Right ventricle myocardium inferior (tissue), 1 donor: ENCODE measurements at places on chromosomes 4 and X. TPM values are rescaled to one million over a fixed set of nuclear protein-coding genes. Genes with fewer than 3 reads are reported as not detected.
A peak's percentile ranks its signal among the peaks of the same experiment; 100 is the strongest.

DNA sequence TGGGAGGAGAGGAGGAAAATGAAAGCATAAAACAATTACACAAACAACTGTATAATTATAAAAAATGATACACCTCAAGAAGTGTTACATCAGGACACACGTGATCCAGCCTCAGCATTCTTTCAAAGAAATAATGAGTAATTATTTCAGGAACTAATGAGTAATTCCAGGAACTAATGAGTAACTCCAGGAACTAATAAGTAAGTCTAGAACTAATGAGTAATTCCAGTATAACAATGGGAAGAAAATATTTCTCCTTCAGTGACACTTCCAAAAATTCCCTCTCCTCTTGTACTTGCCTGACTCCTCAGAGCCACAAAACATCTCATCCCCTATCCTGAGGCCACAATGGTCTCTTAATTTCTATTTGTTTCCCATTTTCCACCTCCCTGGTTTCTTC is 63.5 kb upstream of the COL25A1 start:
- no peak for DNase-seq

GRCh38 chrX:40109288-40110008 is 11.7 kb upstream of the BCOR start:
- peak; percentile 72 for DNase-seq

- no peak for DNase-seq
Observed at GRCh38 chr4:76420188-76420761, 666 bp downstream of the CCDC158 start.

DNA sequence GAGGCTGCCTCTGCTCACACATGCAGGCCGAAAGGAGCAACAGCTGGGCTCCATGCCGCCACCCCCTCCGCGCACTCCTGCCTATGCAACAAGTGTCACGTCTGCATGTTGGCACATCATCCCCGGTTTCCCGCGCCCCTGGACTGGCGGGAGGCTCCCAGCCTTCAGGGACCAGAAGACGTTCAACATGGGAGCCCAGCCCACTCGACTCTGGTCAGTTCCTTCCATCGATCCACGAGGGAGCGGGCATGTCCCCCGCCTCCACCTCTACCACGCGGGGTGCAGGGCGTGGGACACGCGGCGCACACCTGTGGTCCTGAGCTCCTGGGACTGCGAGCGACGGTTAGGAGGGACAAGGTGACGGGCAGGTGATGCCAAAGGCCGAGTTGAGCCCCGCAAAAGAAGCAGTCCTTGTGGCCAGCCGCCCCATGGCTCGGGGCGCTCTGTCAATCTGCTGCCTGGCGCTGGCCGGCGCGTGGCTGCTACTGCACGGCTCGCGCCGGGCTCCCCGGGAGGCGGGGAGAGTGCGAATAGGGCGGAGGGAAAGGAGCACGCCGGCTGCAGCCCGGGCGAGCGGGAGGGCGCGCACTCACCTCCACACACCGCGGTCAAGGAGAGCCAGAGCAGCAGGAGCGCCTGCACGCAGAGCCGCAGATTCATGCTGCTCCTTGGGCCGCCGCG is 645 bp downstream of the APLN start:
- no peak for DNase-seq

GRCh38 chr4:172947594-172947993 is 221.0 kb upstream of the GALNT7 start:
- no peak for DNase-seq

Gene FRG2
- not detected for total RNA-seq

Gene DSPP
- not detected for total RNA-seq

Gene COX7B2
- not detected for total RNA-seq
